ENCODE measurements at places on chromosomes 3 and 15. TPM values are rescaled to one million over a fixed set of nuclear protein-coding genes. Genes with fewer than 3 reads are reported as not detected.

The TRIM42 gene
- total RNA-seq = not detected

DNA sequence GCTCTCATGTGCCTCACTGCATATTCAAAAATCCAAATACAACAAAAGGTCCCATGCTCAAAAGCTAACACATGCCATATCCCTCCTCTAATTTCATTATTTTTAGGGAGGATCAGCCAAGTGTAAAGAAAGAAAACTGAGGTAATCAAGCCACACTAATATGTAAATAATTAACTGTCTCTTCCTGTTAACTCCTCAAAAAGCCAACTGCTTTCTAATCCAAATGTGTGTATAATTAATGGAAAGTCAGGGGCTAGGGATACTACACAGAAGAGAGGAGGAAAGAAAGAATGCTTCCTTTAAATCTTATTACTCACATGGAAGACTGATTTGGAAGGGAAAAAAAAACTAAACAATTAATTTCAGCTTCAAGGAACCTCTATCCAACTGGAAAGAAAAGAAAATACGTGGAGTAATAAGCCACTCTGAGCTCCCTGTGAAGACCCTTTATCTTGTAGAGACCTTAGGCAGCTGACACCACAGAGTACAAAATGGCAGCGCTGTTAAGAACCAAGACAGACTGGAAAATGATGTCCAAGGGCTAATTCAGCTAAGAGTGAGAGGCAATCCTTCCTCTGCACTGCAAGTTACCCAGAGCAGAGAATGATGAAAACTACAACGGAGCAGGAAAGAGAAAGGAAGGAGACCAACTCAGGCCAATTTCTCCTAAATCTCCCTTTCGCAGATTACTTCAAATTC lies 56.8 kb downstream of the ZNF148 start:
- no peak overlapping the region for H3K4me3 ChIP-seq
- DNase-seq = no peak
- H3K27me3 ChIP-seq = no peaks in the 10 kb centered on the region
- no peak overlapping the region for H3K27ac ChIP-seq

The FANCD2OS gene
- not detected for total RNA-seq

The ACAD11 gene
- total RNA-seq = 15.0 TPM

The CCR8 gene
- total RNA-seq = not detected

All from naive thymus-derived CD4-positive, alpha-beta T cell (primary cell).